Body of pancreas (tissue), 4 donors: ENCODE measurements at places on chromosomes 13 and 19. TPM values are rescaled to one million over a fixed set of nuclear protein-coding genes. Genes with fewer than 3 reads are reported as not detected.

Gene NLRP7
- total RNA-seq = not detected

DNA sequence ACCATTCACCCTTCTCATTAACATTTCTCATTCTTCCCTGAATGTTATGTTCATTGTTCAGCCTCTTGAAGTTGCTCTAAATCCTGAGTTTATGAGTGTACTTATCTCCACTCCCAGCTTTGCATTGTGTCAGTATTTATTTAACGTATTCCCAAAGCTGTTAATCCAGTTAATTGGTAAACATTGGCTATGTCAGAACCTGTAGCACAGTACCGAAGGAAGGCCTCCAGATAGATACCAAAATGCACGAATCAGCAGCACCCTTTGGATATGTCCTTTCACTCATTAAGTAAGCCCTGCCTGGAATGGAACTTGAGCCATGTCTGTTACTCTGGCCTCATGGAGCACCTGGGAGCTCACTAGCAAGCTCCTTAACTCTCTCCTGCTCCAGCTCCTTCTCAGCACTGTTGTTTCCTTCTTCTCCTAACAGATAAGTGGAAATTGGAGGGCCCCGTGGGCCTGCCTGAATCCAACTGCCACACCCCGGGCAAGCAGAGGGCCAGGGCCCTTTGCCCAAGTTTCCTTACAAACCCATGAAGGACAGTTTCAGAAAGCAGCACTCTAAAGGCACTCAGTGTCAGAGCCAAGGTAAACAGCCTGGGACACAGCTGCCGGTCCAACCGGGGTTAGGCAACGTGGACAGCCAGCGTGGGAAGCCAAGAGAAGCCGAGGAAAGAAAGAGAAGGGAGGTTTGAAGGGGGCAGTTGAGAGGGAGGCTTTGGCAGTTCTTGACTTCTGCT, 155.0 kb upstream of the SERP2 start:
- peak overlapping the region; percentile 60 for H3K27ac ChIP-seq
- H3K27me3 ChIP-seq = no peaks in the 10 kb centered on the region
- H3K36me3 ChIP-seq = no peaks in the 10 kb centered on the region
- no peak overlapping the region for H3K4me3 ChIP-seq

Gene ITPKC
- total RNA-seq = 27.7 TPM

DNA sequence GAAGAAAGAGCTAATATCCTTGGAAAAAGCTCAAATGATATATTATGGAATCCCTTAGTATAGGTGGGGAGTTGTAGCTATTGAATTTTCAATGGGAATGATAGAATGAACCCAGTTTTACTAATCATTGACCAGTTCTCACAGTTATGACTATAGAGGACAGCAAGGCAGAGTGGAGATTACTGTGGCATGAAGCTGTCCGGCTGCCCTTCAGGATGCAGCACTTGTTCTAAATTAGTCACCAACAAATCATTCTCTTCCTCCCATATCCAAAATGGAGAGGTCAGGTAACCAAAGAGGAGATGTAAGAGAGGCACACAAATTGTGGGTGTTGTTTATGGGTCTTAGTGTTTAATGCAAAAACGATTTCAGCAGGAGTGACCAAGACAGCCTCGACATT, 1490.0 kb upstream of the MIR17HG start:
- H3K27ac ChIP-seq = no peak overlapping the region
- no peaks in the 10 kb centered on the region for H3K4me1 ChIP-seq
- no peaks in the 10 kb centered on the region for H3K36me3 ChIP-seq

DNA sequence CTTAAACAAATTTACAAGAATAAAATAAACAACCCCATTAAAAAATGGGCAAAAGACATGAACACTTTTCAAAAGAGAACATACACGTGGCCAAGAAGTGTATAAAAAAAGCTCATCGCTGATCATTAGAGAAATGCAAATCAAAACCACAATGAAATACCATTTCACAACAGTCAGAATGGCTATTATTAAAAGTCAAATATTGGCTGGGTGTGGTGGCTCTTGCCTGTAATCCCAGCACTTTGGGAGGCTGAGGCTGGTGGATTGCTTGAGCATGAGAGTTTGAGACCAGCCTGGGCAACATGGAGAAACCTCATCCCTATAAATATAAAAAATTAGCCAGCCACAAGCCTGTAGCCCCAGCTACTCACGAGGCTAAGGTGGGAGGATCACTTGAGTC, 89.9 kb downstream of the UBL3 start:
- no peaks in the 10 kb centered on the region for H3K27me3 ChIP-seq
- DNase-seq = no peak
- H3K27ac ChIP-seq = no peak overlapping the region
- no peaks in the 10 kb centered on the region for H3K4me1 ChIP-seq

Gene KIR2DL1
- not detected for total RNA-seq

- DNase-seq = peak; percentile 62
- peak overlapping the region; percentile 91 for H3K27ac ChIP-seq
- H3K36me3 ChIP-seq = no peaks in the 10 kb centered on the region
- H3K4me1 ChIP-seq = peaks cover 47% of the 10 kb centered on the region
- H3K4me3 ChIP-seq = peak overlapping the region; percentile 88
Observed at GRCh38 chr19:15378534-15379082, 979 bp downstream of the AKAP8 start.

GRCh38 chr13:106284358-106284757, 251.1 kb downstream of the EFNB2 start:
- no peak overlapping the region for H3K4me3 ChIP-seq
- H3K4me1 ChIP-seq = no peaks in the 10 kb centered on the region

DNA sequence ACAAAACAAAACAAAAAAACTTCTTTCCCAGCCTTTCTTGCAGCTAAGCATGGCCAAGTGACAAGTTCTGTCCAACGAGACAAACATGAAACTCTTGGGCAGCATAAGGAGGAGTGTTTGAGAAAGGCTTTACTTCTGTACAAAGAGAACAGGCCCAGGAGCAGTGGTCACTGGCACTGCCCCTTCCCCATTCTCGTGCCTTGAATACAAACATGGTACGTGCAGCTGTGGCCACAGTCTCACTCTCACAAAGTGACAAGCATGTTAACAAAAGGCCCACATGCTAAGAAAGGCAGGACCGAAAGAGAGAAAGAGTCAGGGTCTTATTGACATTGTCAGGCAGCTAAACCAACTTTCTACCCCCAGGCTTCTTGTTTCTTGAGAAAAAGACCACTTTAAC, 19.8 kb upstream of the SLC25A30 start:
- H3K4me3 ChIP-seq = no peak overlapping the region
- H3K27ac ChIP-seq = no peak overlapping the region
- H3K4me1 ChIP-seq = peaks cover 24% of the 10 kb centered on the region
- H3K27me3 ChIP-seq = no peaks in the 10 kb centered on the region

Gene ZNF524
- total RNA-seq = 45.4 TPM

- H3K4me1 ChIP-seq = peaks cover 40% of the 10 kb centered on the region
- H3K27ac ChIP-seq = no peak overlapping the region
- H3K36me3 ChIP-seq = no peaks in the 10 kb centered on the region
- no peak overlapping the region for H3K4me3 ChIP-seq
- no peaks in the 10 kb centered on the region for H3K27me3 ChIP-seq
Observed at GRCh38 chr19:3515891-3516422, 9.8 kb downstream of the FZR1 start.

DNA sequence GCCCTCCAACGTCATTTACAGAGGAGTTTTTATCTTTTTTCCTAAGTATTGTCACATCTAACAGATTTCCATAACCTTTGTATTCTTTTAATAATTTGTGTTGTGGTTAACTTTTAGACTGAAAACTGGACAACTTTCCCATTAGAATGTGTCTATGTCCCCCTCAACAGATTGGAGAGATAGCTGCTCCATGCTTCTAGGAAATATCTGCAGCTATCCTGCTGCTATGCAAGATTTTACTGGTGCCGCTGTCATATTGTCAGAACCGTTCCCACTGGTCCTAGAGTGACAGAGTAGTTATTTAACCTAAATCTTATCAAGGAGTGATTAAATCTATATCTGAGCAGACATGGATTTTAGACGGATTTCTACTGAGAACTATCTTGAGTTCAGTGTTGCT, 130.0 kb downstream of the MAB21L1 start:
- no peak overlapping the region for H3K27ac ChIP-seq
- H3K27me3 ChIP-seq = no peaks in the 10 kb centered on the region
- peaks cover 4% of the 10 kb centered on the region for H3K4me1 ChIP-seq
- DNase-seq = no peak
- H3K36me3 ChIP-seq = no peaks in the 10 kb centered on the region

DNA sequence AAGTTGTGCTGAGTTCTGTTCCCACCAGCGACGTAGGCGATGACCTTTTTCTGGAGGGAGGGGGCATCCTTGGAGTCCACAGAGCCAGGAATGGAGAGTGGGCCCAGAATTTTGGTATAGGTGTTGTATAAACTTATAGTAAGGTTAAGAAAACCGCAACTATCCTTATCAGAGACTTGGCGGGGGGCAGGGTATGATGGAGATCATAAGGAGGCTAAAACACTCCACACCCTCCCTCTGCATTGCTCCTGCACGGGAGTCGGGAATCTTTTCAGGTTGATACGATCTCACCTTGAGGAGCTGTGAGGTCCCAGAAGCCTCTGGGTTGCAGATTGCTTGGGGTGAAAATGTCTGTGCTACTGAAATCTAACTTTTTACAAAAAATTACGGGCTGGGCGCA, 6.3 kb upstream of the CEACAM19 start:
- H3K4me1 ChIP-seq = no peaks in the 10 kb centered on the region
- H3K4me3 ChIP-seq = no peak overlapping the region
- DNase-seq = no peak
- H3K27ac ChIP-seq = no peak overlapping the region
- no peaks in the 10 kb centered on the region for H3K27me3 ChIP-seq

Gene OR7A5
- not detected for total RNA-seq

DNA sequence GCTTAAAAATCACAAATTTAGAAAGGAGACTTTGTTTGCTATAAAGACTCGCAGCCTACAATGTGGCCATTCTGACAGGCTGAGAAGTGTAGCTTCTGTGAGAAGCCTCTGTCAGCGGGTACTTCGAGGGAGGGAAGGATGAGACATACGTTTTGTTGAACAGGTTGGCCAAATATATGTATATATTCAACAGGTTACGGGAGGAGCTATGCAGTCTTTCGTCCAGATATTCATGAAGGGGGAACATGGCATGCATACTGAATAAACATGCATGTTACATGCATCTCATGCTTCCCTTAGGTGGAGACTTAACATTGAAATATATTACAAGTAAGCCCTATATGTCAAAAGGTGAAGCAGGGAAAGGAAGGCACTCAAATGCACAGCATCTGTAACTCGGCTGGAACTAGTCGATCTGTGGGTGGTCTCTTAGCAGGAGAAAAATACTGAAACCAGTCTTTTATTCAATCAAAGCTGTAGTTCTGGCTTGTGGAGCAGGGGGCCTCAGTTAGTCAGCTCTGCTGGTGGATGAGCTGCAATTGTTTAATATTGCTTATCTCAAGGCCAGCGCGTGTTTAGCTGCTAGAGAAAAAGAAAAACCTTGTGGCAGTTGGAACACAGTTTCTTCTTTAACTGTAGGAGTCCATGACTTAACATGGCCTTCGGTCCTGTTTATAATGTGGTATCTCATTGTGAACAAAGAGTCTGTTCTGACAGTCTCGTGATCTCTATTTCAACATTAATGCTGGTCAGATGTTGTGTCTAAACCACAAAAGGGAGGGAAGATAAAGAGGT, 94.3 kb downstream of the FAM216B start:
- no peaks in the 10 kb centered on the region for H3K4me1 ChIP-seq
- H3K36me3 ChIP-seq = no peaks in the 10 kb centered on the region
- no peak overlapping the region for H3K27ac ChIP-seq
- no peaks in the 10 kb centered on the region for H3K27me3 ChIP-seq
- no peak overlapping the region for H3K4me3 ChIP-seq

DNA sequence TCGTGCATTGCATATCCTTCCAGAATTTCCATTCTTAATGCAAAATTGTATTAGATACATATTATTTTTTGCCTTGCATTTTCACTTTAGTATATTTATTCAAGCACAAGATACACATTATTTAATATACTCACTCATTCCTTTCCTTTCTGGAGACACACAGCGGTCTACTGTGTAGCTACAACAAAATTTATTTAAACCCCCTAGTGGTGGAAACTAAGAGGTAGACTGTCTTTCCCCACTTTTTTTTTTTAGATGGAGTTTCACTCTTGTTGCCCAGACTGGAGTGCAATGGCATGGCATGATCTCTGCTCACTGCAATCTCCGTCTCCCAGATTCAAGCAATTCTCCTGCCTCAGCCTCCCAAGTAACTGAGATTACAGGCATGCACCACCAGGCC, 2040.3 kb upstream of the PCDH20 start:
- no peak overlapping the region for H3K4me3 ChIP-seq
- no peaks in the 10 kb centered on the region for H3K4me1 ChIP-seq
- no peaks in the 10 kb centered on the region for H3K27me3 ChIP-seq
- no peak overlapping the region for H3K27ac ChIP-seq
- no peak for DNase-seq

Gene NCAN
- not detected for total RNA-seq

GRCh38 chr13:95494082-95494681, 58.3 kb upstream of the CLDN10 start:
- H3K27ac ChIP-seq = no peak overlapping the region
- H3K27me3 ChIP-seq = no peaks in the 10 kb centered on the region
- H3K4me1 ChIP-seq = peaks cover 23% of the 10 kb centered on the region
- no peaks in the 10 kb centered on the region for H3K36me3 ChIP-seq

Gene ZIM2
- total RNA-seq = 1.6 TPM

Gene ZNF480
- total RNA-seq = 8.6 TPM

GRCh38 chr19:591099-591958, 1.6 kb downstream of the HCN2 start:
- no peak for DNase-seq
- H3K36me3 ChIP-seq = no peaks in the 10 kb centered on the region
- H3K27me3 ChIP-seq = peaks cover 20% of the 10 kb centered on the region
- no peak overlapping the region for H3K4me3 ChIP-seq
- no peak overlapping the region for H3K27ac ChIP-seq

- DNase-seq = no peak
- no peak overlapping the region for H3K27ac ChIP-seq
- H3K36me3 ChIP-seq = no peaks in the 10 kb centered on the region
- peaks cover 34% of the 10 kb centered on the region for H3K4me1 ChIP-seq
- H3K4me3 ChIP-seq = no peak overlapping the region
Observed at GRCh38 chr19:56124578-56124977, 3.5 kb upstream of the ZNF787 start.

- H3K4me1 ChIP-seq = peaks cover 97% of the 10 kb centered on the region
- no peaks in the 10 kb centered on the region for H3K36me3 ChIP-seq
- peak overlapping the region; percentile 93 for H3K27ac ChIP-seq
- no peak overlapping the region for H3K4me3 ChIP-seq
- peak; percentile 64 for DNase-seq
Observed at GRCh38 chr19:38684078-38684861, 36.8 kb downstream of the ACTN4 start.
